KBM-7 (cell line): ENCODE measurements at places on chromosomes 7 and 10.

GRCh38 chr10:5970527-5970926 lies 6.8 kb downstream of the IL15RA start:
- DNase-seq = no peak

DNA sequence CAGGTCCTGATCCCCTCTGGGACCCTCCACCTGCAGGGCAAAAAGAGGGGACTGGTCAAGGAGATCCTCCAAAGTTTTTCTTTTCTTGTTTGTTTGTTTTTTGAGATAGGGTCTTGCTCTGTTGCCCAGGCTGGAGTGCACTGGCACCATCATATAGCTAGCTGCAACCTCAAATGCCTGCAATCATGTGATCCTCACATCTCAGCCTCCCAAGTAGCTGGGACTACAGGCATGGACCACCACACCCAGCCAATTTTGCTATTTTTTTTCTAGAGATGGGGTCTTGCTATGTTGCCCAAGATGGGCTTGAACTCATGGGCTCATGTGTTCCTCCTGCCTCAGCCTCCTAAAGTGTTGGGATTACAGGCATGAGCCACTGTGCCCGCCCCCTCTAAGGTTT lies 41.0 kb downstream of the EPHB4 start:
- no peak for DNase-seq

- DNase-seq = no peak
Observed at GRCh38 chr7:129055294-129055816, 444 bp upstream of the TNPO3 start.

DNA sequence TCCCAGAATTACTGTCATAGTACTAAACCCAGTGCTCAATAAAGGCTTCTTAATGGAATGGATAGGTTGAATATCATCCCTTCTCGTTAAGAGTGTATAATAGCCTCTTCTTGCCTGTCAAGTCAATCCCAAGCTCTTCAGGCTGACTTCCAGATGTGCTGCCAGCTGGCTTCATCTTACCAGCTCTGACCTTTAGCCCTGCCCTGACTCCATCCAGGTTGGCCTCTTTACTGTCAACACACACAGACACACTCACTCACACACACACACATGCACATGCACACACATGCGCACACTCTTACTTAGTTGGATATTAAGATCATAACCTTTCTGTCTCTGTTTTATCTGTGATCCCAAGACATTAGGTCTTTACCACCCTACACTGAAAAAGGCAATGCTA lies 49.1 kb downstream of the ASB4 start:
- no peak for DNase-seq

DNA sequence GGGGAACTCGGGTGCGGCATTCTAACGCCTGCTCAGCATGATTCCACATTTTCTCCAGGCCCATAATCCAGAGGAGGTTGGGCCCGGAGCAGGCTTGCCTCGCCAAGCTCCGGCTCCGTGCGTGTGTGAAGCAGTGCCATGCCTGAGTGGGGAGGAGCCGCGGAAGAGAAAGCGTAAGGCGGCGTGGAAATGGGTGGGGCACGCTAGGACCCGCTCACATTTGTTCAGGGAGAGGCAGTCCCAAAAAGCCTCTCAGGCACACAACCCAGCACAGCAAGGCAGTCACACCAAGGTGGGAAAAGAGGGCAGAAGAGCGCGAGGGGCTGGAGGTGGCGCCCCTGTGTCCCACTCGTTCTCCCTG lies 695 bp upstream of the VDAC2 start:
- DNase-seq = peak; percentile 80

DNA sequence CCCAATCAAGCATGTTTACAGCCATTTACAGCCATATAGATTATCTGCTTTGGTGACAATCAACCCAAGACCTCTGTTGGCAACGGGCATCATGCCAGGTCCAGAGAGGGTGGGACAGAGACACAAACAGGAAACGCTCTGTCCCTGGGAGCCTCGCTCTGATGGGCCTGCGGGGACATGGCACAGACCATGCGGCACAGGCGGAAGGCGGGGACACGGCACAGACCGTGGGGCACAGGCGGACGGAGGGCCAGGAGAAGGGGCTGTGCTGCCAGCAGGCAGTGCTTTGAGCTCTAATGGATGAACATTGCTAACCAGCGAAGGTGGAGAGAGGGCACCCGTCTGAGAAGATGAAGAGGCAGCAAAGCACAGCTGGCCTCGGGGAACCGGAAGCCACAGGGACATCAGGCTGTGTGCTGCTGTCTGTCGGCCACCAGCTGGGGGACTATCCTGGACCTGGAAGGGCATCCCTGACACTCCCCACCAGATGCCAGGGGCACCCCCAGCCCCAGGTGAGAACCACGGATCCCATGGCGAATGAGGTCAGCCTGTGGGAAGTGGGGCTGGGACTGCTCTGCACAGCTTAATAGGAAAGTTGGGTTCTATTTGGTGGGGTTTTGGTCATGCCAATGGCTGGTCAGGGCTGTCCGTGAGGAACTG lies 61.0 kb downstream of the DIP2C start:
- DNase-seq = no peak

DNA sequence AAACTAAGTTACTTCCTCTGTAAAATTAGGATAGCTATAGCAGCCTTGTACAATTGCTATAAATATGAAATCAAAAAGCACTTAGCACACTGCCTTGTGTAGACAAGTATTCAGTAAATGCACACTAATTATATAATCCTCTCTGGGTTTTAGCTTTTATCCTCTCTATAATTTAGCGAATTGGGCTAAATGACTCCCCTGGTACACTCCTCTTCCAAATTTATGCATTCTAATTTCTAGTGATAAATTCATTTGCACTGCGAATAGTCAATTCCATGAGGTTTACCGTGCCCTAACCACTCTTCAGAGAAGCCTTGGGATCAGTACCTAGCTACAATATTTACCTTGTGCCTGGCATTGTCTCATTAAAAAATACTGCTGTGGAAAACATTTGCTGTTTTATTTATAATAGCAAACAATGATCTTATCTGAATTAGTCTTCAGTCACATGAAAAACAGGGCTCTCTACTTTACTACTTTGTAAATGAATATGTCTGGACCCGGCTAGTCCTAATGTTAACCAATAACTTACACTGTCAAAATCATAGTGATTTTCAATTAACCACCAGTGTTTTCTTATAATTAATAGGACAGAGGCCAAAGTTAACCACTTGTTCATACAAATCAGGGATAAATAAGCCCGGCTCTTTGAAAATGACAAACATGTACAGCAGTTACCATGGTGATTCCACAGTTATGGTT lies 577.9 kb downstream of the IPMK start:
- no peak for DNase-seq

DNA sequence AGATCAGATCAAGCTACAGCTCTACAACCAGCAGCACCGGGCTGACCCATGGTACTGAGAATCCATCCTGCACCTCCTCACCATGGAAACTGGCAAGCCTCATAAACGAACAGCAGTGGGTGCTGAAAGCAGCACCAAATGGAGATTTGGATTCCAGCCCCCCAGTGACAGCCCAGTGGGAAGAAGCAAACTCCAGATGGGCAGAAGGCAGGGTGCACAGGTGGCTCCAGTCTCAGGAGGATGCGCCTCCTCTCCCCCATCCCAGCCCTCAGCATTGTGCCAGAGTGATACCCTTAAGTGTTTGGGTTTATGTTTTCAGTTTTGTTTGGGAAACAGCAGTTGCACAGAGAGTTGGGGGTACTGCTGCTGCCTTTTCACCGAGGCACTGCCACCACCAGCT lies 20.6 kb upstream of the SMO start:
- DNase-seq = no peak

- DNase-seq = no peak
Observed at GRCh38 chr10:16686054-16686902, 130.9 kb downstream of the RSU1 start.

DNA sequence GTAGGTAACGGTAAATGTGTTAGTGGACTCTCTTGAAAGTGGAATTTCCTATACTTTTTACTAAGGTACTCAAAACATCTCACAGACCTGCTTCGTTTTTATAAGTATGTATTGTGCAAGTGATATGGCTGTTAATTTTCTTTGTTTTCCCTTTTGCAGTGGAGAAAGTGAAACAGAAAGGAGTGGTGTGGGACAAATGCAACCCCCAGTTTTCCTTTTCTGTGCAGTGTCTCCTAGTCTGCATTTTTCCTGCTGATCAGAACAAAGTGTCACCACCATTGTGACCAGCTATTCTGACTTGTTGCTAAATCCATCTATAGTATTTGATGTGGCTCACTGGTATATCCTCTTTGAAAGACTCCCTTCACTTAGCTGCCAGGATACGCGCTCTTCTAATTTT lies 410.0 kb downstream of the EXOC4 start:
- no peak for DNase-seq

DNA sequence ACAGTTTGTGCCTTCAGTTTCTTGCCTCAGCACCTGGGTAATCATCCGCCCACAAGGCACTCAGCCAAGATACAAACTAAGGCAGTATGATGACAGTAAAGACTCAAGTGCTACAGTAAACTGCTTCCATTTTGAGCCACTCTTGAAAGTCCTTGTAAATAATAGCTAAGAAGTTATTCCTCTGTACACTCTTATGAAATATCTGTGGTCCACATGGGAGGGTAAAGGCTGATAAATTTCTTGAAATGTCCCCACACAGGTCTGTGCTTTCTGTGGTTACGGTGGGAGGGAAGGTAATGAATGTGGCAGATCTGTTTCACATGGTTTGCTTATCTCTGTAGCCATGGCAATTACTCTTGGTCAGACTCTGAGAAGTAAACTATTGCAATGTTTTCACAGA lies 551.0 kb upstream of the ZWINT start:
- no peak for DNase-seq
